AML-193 (cell line): ENCODE measurements at places on chromosomes 5 and 9.

DNA sequence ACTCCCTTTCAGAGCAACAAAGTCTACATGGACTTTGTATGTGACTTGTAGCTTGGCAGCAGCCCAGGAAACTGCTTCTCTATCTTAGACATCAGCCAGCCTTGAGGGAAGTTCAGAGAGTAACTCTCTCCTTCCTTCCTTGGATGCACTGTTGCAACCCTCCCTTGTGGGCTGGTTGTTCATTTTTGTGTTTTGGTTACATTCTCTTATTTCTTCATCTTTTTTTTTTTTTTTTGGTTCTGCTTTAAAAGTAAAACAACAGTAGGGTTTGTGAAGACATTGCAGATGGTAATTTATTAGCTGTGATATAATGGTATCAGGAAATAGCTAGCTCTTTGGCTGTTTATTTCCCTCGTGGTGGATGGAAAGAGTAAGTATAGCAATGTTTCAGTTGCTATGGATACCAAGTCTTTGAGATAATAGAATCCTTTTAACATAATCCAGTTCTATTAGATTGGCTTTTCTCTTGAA is 97.9 kb upstream of the MAMDC2 start:
- peak; percentile 92 for DNase-seq

DNA sequence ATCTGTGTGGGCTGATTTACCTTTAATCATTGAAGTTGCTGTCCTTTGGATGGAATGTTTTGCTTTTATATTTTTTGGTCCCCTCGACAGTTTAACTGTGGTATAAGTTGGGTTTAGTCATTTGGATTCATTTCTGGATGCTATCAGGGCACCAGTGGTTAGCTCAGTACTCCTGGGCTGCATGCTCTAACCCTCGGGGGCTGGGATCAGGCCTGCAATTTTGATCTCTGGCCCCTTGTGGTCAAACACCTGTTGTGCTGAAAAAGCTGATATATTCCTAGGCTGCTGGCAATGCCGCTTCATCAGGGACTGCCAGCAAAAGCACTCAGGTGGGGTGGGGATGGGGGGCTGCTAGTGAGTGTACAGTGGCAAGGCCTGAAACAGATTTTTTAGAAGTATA is 440.4 kb upstream of the RIOK2 start:
- no peak for DNase-seq

DNA sequence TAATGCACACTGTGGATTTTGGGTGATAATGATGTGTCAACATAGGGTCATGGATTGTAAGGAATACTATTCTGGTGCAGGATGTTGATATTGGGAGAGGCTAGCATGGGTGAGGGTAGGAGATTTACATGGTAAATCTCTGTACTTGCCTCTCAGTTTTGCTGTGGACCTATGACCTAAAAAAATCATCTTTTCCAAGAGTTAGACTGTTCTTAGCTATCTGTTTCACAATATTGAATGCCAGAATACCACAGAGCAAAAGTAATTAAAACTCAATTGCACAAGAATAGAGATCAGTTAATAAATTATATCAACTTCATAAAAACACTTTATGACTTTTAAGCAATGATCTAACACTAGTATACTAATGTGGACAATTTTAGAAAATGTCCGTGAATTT is 651.6 kb downstream of the HTR1A start:
- DNase-seq, result no peak

DNA sequence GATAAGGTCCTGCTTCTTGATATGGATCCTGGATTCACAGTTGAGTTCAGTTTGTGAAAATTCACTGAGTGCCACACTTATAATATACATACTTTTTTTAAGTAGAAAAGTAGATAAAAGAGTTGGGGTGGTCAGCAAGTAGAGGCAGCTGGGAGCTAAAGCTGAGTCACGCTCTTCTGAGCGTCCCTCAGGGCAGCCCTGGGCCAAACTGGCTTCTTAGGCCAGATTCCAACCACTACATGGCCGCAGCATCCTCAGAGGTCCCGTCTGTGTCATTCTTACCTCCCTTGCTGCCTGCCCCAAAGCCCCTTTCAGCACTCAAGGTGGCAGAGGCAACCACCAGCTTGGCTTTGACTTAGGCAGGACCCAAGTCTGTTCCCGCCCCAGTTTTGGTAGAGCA is 123.3 kb upstream of the TBC1D2 start:
- DNase-seq, result no peak

GRCh38 chr5:135944967-135945560 is 9.7 kb downstream of the LECT2 start:
- peak; percentile 63 for DNase-seq

GRCh38 chr5:133440467-133441115 is 171.8 kb downstream of the FSTL4 start:
- DNase-seq, result no peak

DNA sequence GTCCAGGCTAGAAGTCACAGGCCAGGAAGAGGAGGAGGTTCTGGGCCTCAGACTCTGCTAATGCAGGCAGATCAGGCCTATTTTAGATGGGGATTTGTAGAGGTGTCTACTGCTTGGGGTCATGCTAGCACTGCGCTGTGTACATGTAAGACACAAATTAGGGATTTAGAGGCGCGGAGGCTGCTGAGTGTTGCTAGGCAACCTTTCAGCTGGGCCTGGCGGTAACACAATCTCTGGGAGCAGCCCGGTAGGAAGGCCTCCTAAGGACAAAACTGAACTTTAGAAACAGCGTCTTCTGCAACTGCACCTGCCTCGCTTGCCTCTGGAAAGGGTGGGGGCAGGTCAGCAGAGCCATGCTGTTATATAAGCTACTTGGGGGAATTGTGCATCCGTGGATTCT is 147.9 kb downstream of the MACROH2A1 start:
- no peak for DNase-seq

- no peak for DNase-seq
Measured at GRCh38 chr5:124650147-124650561, 96.3 kb downstream of the ZNF608 start.

- DNase-seq, result no peak
Measured at GRCh38 chr5:108703313-108703712, 44.4 kb upstream of the FER start.

DNA sequence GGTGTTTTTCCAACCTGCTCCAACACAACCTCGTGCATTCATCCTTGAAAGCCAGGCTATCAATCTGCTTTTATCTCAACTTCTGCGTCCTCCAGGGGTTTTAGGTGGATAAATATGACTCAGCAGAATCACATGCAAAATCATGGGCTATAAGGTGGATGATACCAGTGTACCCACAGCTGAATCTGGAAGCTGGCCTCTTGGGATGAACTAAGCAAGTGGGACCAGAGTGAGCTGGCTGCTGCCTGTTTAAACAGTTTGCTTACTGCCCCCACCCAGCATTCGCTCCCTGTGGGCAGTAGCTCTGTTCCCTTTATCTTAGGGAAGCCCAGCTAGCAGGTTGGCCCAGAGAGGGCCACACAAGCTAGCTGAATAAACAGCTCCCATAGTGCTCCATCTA is 194.0 kb downstream of the CRB2 start:
- no peak for DNase-seq

DNA sequence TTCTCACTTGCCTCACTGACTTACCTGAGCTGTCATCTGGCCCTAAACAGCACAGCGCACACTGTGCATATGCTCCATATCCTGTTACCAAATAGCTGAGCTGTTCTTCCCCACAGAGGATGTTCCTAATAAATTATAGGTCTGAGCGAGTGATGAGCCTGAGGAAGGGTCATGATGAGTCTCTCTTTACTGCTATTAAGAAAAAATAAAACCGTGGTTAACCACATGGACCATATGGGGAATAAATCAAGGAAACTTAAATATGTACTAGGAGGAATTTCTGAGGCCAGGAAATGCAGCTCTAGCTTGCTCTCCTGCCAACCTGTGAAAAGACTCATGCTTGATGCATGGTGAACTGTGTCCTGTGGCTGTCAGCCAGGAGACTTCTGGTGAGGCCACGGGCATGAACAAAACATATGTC is 424.8 kb upstream of the DMAC1 start:
- no peak for DNase-seq

- peak; percentile 90 for DNase-seq
Measured at GRCh38 chr5:52811067-52811749, 23.5 kb downstream of the ITGA1 start.

DNA sequence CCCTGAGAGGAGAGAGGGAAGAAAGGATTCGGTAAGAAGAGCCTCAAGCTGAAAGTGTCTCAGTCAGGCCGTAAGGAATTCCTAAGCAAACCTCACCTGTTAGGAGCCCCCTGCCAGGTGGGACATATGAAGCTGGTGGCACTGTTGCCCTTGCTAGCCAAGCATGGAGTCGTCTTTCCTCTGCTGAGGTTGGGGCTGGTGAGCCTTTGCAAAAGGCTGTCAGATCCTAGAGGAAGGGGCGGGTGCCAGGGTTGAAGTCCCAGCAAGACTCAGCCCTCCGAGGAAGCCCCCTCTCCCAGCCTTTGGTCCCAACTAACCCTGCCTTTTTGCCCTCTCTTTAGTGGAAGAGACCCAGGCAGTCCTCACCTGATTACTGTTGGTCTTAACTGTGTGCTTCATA is 5.5 kb upstream of the SMIM32 start:
- DNase-seq, result no peak

- no peak for DNase-seq
Measured at GRCh38 chr9:37944671-37945481, 40.9 kb upstream of the SLC25A51 start.

GRCh38 chr5:151741678-151742423 is 16.6 kb downstream of the ATOX1 start:
- no peak for DNase-seq

GRCh38 chr9:20033511-20033910 is 244.7 kb upstream of the SLC24A2 start:
- DNase-seq, result no peak

DNA sequence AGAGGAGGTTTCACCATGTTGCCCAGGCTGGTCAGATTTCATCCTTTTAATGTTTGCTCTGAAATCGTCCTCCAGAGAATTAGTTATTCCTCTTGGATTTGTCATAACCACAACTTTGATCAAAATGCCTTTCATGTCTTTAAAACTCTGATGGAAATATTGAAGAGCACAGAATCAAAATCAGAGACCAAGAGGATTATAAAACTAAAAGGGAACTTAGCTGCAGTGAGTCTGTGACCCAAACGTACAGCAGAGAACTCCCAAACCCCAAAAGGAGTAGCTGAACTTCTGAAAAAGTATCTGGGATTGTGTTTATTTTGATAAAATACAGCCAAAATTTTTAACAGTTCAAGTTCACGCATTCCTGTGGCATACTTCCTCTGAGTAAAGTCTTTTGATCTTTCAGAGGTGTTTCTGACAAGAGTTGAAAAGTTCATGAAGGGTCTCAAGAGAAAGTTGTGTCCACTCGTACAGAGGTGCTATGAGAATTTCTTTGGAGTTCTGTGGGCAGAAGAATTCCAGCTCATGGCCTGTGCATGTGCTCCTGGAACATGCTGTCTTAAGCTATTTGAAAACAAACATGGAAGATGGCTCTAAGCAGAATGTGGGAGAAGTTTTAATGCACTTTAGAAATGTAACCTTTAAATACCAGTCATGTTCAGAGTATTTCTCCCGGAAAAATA is 124.0 kb downstream of the ESM1 start:
- no peak for DNase-seq

GRCh38 chr9:113178087-113178486 is 27.3 kb downstream of the SLC31A2 start:
- DNase-seq, result no peak
